ENCODE measurements at places on chromosomes 7 and 10.

GRCh38 chr10:113735913-113736312 lies 15.6 kb upstream of the PLEKHS1 start:
- no peak for DNase-seq

DNA sequence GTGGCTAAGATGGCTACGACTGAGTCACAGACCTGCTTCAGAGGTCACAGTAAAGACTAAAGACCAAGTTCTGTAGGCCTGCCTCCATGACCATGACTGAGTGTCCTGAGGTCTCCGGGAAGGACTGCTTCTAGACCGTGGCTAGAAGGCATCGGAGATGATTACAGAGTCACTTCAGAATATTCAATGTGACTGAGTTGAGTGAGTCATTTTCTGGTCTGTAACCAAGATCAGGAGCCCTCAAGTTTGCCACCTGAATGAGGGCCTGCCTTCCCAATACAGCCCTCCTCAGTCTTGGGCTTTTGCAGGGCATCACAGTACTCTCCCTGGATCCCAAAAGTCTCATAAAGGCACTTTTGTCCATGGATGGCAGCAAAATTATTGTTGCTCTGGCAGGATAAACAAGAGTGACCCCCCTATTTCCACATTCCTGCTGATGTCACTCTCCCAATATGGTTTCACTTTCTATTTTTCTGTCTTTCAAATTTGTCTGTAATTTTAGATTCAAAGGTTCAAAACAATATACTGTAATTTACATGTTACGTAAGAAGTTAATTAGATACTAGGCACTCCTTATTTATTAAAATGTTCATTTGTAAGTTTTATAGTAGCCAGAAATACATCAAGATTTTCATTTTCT lies 47.7 kb upstream of the ZNF92 start:
- DNase-seq, result no peak

DNA sequence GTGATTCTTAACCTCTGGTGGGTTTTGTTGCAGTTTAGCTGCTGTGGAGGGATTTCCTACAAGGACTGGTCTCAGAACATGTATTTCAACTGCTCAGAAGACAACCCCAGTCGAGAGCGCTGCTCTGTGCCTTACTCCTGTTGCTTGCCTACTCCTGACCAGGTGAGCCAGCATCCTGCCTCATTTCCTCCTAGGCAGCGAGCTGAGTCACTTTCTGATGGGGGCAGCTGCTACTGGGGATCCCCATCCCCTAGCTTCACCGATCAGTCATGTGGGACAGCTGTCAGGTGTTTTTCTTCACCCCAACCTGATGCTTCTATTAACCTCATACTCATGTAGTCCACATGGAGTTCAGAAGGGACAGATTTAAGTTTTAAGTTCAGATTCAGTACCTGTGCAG lies 21.7 kb upstream of the SMO start:
- DNase-seq, result no peak

GRCh38 chr10:114635101-114635500 lies 23.0 kb downstream of the ABLIM1 start:
- DNase-seq, result no peak

- DNase-seq, result no peak
These were observed 59.4 kb upstream of the AQP1 start for GRCh38 chr7:30852308-30852684.

DNA sequence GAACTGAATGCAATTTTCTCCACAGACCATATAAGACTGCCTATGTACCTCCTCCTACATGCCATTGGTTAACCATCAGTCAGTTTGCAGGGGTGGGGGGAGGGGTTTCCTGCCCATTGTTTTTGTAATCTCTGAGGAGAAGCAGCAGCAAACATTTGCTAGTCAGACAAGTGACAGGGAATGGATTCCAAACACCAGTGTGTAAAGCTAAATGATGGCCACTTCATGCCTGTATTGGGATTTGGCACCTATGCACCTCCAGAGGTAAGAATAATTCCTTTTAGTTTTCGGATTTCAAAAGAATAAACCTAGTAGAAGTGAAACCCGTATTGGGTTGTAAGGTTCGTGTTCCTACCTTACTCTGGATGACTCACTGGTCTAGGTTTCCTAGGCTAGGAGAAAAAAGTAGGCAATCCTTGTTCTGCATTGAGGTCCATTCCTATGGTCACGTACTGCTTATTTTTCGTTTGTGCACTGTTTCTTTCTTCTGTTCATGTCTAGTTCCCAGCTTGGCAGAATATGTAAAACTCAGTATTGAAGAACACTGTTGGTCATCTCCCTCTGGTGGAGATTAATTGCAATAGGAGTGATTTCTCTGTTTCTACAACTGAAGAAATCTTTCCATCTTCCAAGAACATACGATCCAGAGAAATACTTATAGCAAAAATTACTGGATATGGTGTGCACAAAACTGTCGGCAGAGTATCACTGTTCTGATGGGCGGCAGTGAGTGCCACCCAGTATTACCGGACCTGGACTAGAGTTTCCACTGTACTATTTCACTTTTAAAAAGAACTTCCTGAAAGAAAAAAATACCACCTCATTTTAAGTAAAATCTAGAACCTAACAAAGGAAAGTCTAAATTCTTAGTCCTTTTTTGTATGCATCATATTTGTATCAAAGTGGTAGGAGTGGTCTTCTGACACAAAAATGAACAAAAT lies at the start of gene AKR1C3:
Gene AKR1C3 (plus strand): TSS at position 150 of the 941 bp plus-strand sequence. CDS start 31 bp downstream, at position 181.
- DNase-seq, result no peak

GRCh38 chr10:46232666-46233065 lies 54.1 kb upstream of the ANTXRL start:
- no peak for DNase-seq

DNA sequence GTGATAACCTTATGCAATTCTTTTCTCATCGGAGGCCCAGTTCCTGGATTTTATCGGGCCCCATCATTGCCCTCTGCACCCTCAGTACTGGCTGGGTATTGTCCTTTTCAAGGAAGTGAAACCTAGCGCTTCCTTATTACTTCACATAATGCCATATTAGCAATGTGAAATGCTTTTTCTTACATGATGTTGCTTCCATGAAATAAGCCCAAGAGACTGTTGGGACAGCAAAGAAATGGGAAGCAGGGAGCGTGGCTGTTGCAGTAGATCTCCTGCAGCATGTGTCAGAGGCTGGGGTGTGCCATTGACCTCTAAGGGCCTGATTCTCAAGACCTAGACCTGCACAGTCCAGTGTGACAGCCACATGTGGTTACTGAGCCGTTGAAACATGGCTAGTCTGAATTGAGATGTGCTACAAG lies 8.1 kb downstream of the CHN2 start:
- no peak for DNase-seq

- no peak for DNase-seq
These were observed 403.0 kb upstream of the MKI67 start for GRCh38 chr10:128529225-128529624.

Measured in GM12891 (cell line).